Peyer's patch (tissue), 4 donors: ENCODE measurements at places on chromosomes 5 and 9. TPM values are rescaled to one million over a fixed set of nuclear protein-coding genes. Genes with fewer than 3 reads are reported as not detected.

Gene GNA14
- 6.7 TPM for total RNA-seq

Gene PSD2
- total RNA-seq, result not detected

Gene IL3
- total RNA-seq, result not detected

Gene PDE8B
- 2.5 TPM for total RNA-seq

DNA sequence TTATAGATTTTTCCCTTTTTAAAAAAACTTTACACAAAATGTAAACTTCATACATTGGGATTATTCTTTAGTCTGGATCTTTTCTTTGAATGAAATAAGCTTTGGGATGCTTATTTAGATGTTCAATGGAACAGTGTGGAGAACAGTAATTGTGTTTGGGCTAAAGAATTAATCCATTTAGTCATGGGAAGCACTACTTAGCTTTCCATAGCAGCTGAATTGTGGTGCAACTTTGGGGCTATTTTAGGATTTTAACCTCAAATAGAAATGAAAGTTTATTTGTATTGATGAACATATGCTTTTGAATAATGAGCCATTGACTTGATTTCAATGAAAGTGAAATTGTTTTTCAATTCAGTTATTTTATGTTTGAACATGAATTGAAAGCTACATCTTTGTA lies 72.4 kb downstream of the ZCCHC7 start:
- DNase-seq, result no peak

GRCh38 chr5:83357621-83358231 lies 113.8 kb upstream of the VCAN start:
- no peak for DNase-seq
